CD4-positive, alpha-beta T cell (primary cell): ENCODE measurements at places on chromosomes 5 and 9. TPM values are rescaled to one million over a fixed set of nuclear protein-coding genes. Genes with fewer than 3 reads are reported as not detected.

DNA sequence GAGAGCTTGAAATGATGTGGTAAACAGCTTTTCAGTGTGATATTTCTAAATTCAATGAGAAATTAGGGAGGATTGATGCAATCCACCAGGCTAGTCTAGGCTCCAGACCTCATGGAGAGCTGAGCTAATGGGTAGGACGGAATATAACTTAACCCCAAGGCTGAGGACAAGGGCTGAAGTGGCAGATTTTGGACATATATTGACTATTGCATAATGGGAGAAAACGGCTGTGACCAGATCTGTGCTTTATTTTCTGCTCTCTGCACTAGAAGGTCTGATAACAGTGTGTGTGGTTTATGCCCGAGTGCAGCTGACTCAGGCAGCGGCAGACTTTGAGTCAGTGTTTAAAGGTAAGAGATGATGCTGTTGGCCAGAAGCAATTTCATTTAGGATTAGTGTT is 70.6 kb downstream of the ACTBL2 start:
- H3K36me3 ChIP-seq: no peaks in the 10 kb centered on the region
- no peak overlapping the region for H3K27ac ChIP-seq
- no peak for DNase-seq
- H3K4me3 ChIP-seq: no peak overlapping the region
- no peaks in the 10 kb centered on the region for H3K27me3 ChIP-seq

DNA sequence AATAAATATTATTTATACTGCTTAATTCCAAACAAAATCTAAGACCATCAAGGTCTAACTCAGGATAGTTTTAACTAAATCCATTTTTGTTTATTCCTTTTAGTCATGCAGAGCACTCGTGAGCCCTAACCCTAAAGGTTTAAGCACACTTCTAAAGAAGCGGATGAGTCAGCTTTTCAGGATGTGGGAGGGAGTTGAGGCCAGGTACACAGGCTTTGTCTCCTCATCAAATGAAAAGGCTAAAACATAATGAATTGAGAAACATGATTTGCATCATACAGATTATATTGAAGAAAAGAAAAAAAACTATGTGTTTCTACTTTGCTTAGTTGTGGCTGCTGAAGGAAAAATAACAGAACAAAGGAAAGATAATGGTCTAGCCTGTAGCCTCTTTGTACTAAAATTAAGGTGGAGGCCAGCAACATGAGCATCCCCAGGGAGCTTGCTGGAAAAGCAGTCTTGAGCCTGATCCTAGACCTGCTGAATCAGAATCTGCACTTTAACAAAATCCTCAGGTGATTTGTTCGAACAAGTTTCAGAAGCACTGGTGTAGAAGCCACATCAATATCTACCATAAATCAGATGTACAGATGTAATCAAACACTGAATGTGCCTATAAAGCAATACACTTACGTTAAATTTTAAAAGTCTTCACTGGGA is 21.1 kb upstream of the ISCA1 start:
- no peaks in the 10 kb centered on the region for H3K27me3 ChIP-seq
- peaks cover 9% of the 10 kb centered on the region for H3K4me1 ChIP-seq
- peaks cover 88% of the 10 kb centered on the region for H3K36me3 ChIP-seq
- peak; percentile 59 for DNase-seq
- no peak overlapping the region for H3K27ac ChIP-seq
- no peak overlapping the region for H3K4me3 ChIP-seq

DNA sequence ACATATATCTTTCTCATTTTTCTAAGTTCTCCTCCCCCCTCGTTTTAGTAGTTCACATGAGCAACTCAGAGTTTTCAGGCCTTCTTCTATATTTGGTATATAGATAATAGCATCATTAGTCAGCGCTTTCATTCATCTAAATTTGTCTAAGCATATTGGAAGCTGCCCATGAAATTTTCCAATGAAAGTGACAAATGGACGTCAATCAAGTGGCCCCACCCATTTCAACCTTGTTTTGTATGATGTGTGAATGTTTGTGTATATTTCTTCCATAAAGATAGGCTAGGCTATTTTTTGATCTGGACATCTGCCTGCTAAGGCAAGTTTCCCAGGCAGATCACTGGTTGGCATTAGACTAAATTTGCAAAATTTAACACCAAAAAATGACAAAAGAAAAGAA is 104.0 kb upstream of the SSBP2 start:
- no peaks in the 10 kb centered on the region for H3K36me3 ChIP-seq
- H3K27ac ChIP-seq: no peak overlapping the region
- H3K4me1 ChIP-seq: peaks cover 27% of the 10 kb centered on the region
- no peak for DNase-seq
- H3K27me3 ChIP-seq: no peaks in the 10 kb centered on the region
- no peak overlapping the region for H3K4me3 ChIP-seq

DNA sequence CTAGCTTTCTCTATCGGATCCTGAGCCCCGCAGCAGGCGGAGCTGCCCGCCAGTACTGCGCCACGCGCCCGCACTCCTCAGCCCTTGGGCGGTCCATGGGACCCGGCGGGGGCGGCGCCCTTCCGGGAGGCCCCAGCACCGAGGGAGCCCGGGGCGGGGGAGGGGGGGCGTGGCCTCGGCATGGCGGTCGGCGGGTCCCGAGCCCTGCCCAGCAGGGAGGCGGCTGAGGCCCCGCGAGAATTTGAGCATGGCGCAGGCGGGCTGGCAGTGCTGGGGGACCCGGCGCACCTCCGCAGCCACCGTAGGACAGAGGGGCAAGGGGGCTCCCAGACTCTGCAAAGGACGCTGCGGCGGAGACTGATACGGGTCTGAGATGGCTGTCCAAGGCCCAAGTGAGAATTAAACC is 6.8 kb downstream of the ZDHHC11B start:
- no peaks in the 10 kb centered on the region for H3K27me3 ChIP-seq
- H3K4me3 ChIP-seq: no peak overlapping the region
- no peaks in the 10 kb centered on the region for H3K4me1 ChIP-seq
- H3K27ac ChIP-seq: no peak overlapping the region
- no peaks in the 10 kb centered on the region for H3K36me3 ChIP-seq

Gene LTC4S
- 3.6 TPM for total RNA-seq
